Activated naive CD4-positive, alpha-beta T cell treated with anti-CD3 and anti-CD28 coated beads for 36 hours (primary cell): ENCODE measurements at places on chromosomes 6 and 20.
A peak's percentile ranks its signal among the peaks of the same experiment; 100 is the strongest.

DNA sequence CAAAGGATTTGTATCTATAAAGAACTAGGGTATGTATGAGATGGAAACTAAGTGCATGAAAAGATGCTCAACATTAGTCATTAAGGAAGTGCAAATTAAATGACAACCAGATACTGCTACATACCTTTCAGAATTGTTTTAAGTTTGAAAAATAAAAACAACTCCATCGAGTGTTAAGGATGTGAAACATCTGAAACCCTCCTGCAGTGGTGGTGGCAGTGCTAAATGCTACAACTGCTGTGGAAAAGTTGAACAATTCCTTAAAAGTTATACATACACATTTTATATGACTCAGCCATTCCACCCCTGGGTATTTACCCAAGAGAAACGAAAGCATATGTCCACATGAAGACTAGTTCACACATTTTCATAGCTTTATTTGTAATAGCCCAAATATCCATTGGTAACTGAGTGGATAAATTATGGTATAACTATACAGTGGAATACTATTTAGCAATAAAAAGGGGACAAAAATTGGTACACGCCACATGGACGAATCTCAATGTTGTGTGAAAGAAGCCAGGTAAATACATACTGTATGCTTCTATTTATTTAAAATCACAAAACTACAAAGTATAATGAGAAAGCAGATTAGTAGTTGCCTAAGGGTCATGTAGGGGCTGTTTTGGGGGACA lies 10.6 kb downstream of the ARMH2 start:
- H3K4me3 ChIP-seq: no peak overlapping the region
- no peaks in the 10 kb centered on the region for H3K27me3 ChIP-seq
- peaks cover 27% of the 10 kb centered on the region for H3K4me1 ChIP-seq
- peaks cover 49% of the 10 kb centered on the region for H3K36me3 ChIP-seq
- peak; percentile 27 for DNase-seq

DNA sequence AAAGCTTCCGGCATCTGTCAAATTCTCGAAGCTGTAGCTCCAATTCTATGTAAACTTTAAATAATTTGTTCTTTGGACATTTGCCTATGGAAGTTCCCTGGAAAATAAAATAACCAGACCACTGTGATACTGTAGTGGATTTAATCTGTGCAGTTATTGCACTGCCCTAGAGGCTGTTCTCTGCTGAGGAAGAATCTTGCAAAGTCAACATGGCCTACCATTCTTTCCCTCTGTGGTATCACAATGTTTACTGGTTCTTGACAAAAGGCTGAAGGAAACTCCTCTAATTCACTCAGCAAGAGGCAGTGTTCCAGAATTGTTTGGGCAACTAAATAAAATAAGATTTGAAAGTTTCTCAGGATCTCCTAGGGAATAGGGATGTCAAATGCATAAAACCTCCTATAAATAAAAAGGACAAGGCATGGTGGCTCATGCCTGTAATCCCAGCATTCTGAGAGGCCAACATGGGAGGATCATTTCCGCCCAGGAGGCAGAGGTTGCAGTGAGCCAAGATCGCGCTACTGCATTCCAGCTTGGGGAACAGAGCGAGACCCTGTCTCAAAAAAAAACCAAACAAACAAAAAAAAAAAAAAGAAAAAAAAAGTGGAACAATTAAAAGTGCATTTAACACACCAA lies 12.4 kb downstream of the CRNKL1 start:
- H3K27me3 ChIP-seq: no peaks in the 10 kb centered on the region
- H3K36me3 ChIP-seq: peaks cover 49% of the 10 kb centered on the region
- no peak overlapping the region for H3K27ac ChIP-seq
- no peak for DNase-seq
- no peak overlapping the region for H3K4me3 ChIP-seq

- H3K27ac ChIP-seq: no peak overlapping the region
- no peak overlapping the region for H3K4me3 ChIP-seq
- H3K27me3 ChIP-seq: no peaks in the 10 kb centered on the region
- H3K4me1 ChIP-seq: peaks cover 21% of the 10 kb centered on the region
- DNase-seq: no peak
Measured at GRCh38 chr6:154954347-154954746, 40.8 kb upstream of the TIAM2 start.

DNA sequence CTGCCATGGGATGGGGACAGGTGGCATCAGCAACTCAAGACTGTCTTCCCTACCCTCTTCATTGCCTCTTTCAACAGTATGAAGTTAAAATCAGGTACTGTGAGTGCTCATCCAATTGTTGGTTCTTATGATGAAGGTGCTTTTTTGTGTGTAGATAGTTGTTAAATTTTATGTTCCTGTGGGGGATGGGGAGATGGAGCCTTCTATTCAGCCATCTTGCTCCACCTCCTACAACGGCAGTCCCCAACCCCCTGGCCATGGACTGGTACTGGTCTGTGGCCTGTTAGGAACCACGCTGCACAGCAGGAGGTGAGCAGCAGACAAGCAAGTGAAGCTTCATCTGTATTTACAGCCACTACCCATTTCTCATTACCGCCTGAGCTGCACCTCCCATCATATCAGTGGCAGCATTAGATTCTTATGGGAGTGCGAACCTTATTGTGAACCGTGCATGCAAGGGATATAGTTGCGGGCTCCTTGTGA lies 47.8 kb upstream of the TOP1 start:
- H3K27ac ChIP-seq: no peak overlapping the region
- H3K4me1 ChIP-seq: no peaks in the 10 kb centered on the region
- DNase-seq: no peak
- H3K27me3 ChIP-seq: peaks cover 6% of the 10 kb centered on the region
- no peak overlapping the region for H3K4me3 ChIP-seq
- H3K36me3 ChIP-seq: peaks cover 5% of the 10 kb centered on the region

- H3K4me1 ChIP-seq: peaks cover 31% of the 10 kb centered on the region
- no peak for DNase-seq
- no peaks in the 10 kb centered on the region for H3K27me3 ChIP-seq
- H3K27ac ChIP-seq: no peak overlapping the region
- H3K4me3 ChIP-seq: no peak overlapping the region
Measured at GRCh38 chr6:36508532-36508931, 38.7 kb downstream of the STK38 start.

GRCh38 chr6:33875696-33876095 lies 71.9 kb upstream of the MLN start:
- H3K4me1 ChIP-seq: peaks cover 2% of the 10 kb centered on the region
- H3K27ac ChIP-seq: no peak overlapping the region
- no peak overlapping the region for H3K4me3 ChIP-seq
- no peak for DNase-seq
